Fibroblast of lung (primary cell): ENCODE measurements at places on chromosomes 12 and 14. TPM values are rescaled to one million over a fixed set of nuclear protein-coding genes. Genes with fewer than 3 reads are reported as not detected.

Gene CD69
- total RNA-seq = not detected in 2 replicates

Gene MAP1LC3B2
- 0.51 and 1.2 TPM in 2 replicates for total RNA-seq

Gene ACYP1
- total RNA-seq = 7.4 and 14.5 TPM in 2 replicates

Gene TAS2R8
- total RNA-seq = under 0.01 TPM in 1 of 2 replicates, not detected in the other

Gene REC8
- total RNA-seq = 0.51 and 1.8 TPM in 2 replicates

Gene LAG3
- total RNA-seq = 0.17 and 0.26 TPM in 2 replicates

Gene FGF6
- not detected in 2 replicates for total RNA-seq

Gene HSPB8
- total RNA-seq = 21.3 and 23.8 TPM in 2 replicates

Gene BLTP3B
- total RNA-seq = 38.3 and 44.4 TPM in 2 replicates

Gene NANOG
- not detected in 2 replicates for total RNA-seq

Gene CSRNP2
- 15.7 and 19.8 TPM in 2 replicates for total RNA-seq

Gene PLCZ1
- total RNA-seq = not detected in 2 replicates

Gene COX8C
- total RNA-seq = 0.33 TPM in 1 of 2 replicates, not detected in the other

Gene AKT1
- 127 and 131 TPM in 2 replicates for total RNA-seq

Gene BEST3
- not detected in 2 replicates for total RNA-seq

Gene IL23A
- total RNA-seq = 0.17 TPM in 1 of 2 replicates, not detected in the other

Gene DLGAP5
- 0.77 and 8.1 TPM in 2 replicates for total RNA-seq

Gene ZC3H14
- total RNA-seq = 66.0 and 71.0 TPM in 2 replicates

Gene CCDC197
- not detected in 2 replicates for total RNA-seq

Gene RBM23
- 44.9 and 51.0 TPM in 2 replicates for total RNA-seq

Gene ACSS3
- 32.9 and 47.4 TPM in 2 replicates for total RNA-seq

Gene RFLNA
- 0.26 TPM in 1 of 2 replicates, not detected in the other for total RNA-seq

Gene HCAR1
- 0.51 and 1.5 TPM in 2 replicates for total RNA-seq

Gene ACOT6
- total RNA-seq = not detected in 2 replicates

Gene NEMP1
- 7.7 and 8.4 TPM in 2 replicates for total RNA-seq

Gene PEX5
- total RNA-seq = 23.3 and 28.0 TPM in 2 replicates
